Activated CD4-positive, alpha-beta T cell treated with anti-CD3 and anti-CD28 coated beads, Interleukin-2, amount 50 U/mL, for 24 hours (primary cell): ENCODE measurements at places on chromosomes 16 and 17.

- no peak for DNase-seq
Observed at GRCh38 chr16:11565665-11566064, 21.1 kb downstream of the LITAF start.

DNA sequence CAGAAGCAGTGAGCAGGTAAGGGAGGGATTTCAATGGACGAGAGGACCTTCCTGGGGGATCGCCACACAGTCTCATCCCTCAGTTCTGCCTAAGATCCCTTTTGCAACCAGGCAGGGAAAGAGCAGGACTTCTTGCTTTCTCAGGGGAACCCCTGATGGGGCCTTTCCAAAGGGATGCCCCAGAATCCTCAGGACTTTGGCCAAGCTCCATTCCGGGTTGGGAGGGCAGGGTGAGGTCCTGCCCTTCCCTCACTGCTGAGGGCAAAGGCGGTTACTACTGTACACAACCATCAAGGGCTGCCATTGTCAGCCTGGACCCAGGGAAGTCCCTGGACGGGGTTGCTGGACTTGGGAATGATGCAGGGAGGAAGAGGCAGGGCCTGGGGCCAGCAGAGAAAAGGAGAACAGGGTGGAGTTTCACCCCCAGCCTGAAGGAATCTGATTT, 9.7 kb downstream of the PRR29 start:
- DNase-seq = no peak

DNA sequence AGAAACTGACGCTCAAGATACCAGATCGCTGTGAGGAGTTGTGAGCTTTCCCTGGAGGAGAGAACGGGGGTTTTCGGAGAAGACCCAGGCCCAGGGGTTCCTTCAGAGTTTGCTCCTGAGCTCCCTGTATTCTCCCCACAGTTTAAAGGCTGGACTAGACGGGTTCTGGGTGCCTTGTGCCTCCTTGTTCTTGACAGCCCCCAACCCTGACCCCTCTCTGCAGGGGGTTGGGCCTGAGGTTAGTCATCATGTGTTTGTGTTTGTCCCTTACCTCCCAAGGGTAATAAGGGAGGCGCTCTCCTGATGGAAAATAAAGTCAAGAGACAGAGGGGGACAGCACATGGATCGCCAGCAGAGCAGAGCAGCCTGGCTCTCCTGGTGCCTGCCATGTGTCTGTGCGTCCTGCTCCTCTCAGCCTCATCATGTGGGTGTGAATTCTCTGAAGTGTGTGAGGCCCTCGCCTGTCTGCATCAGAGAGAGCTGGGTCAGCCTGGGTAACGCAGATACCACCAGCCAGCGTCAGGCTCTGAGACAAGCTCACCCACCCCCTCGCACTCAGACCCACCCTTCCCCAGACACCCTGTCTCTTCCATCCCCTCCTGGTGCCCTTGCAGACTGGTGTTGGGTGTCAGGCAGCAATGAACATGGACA, 8.7 kb downstream of the HEXIM2 start:
- DNase-seq = no peak

DNA sequence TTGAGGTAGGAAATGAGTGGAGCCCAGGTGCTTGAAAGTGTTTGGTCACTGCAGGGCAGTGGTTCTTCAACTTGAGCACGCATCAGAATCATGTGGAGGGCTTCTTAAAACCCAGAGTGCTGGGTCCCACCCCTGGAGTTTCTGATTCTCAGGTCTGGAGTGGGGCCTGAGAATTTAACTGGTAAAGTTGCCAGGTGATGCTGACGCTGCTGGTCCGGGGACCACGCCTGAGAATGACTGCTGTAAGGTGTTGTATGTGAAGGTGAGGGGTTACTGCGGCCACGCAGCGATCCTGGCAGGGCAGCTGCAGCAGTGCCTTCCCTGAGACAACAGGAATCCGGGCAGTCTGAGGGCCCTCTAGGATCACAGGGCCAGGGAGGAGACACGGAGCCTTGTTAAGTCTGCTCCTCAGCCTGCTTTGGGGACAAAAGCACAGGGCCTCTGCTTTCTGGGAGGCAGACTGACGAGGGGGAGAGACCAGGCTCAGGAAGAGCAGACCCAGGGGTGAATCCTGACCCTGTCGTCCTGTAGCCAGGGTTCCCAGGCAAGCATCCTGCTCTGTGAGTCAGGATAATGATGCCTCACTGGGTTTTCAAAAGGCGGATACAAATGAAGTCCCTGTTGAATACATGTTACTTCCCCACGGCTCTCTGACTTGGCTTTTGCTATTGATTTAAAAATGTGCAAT, 16.2 kb downstream of the CCDC42 start:
- no peak for DNase-seq

- peak; percentile 75 for DNase-seq
Observed at GRCh38 chr17:39200070-39200879, at the start of gene RPL19. RPL19 (plus strand) TSS chr17:39200283; CDS start chr17:39200345, 62 bp downstream.

DNA sequence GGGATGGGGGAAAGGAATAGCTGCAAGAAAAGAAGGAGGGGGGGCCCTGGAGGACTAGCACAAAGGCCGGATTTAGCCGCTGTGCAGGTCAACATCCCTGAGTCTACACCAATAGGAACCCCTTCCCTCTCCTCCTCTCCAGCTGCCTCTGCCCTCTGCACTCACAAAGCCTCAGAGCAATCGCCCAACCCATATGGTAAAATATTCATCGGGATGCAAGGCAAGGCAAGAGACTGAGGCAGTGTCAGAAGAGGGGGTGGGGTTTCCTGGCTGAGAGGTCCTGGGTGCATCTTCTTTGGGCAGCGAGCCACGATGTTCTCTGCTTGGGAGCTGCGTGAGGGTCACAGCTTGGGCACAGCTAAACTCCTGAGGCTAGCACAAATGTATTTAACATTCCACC, 115.5 kb upstream of the NLRP1 start:
- DNase-seq = no peak

DNA sequence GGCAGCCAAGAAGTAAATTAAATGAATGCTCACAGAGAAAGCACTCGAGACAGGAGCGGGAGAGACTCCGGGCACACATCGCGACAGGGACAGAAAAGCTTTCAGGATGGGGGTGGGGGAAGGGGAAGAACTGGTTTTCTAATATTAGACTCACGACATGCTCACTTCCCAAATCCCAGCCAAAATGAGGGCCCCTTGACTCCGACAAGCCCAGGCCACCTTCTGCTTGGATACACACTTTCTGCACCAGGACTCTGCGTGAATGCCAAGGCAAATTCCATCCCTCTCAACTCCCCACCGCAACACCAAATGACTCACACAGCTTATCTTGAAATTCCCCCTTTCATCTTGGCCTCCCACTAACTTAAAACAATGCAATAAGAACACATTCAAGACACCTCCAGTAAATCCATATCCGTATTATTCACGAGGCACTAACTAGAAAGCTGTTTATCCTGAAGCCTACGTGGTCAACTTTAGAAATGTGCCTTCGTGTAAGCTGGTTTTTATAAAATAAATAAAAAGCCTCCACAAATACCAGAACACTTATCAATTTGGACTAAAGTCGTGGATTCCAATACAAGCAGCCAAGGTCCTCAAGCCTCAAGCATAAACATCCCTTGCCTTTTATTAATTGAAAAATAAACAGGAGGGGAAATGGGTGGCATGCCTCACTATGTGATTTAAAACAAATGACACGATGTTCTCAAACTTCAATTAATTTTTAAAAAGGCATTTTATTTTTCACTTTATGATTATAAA, 46.1 kb downstream of the NXN start:
- DNase-seq = no peak

- DNase-seq = no peak
Observed at GRCh38 chr17:57735230-57735629, 9.9 kb downstream of the CCDC182 start.

- DNase-seq = no peak
Observed at GRCh38 chr16:77637940-77638339, 84.4 kb upstream of the NUDT7 start.

- DNase-seq = no peak
Observed at GRCh38 chr16:81067166-81067565, 9.9 kb downstream of the C16orf46 start.

GRCh38 chr16:14211856-14212543, 140.9 kb downstream of the MRTFB start:
- DNase-seq = no peak

GRCh38 chr17:6818938-6819337, 12.6 kb downstream of the TEKT1 start:
- no peak for DNase-seq

DNA sequence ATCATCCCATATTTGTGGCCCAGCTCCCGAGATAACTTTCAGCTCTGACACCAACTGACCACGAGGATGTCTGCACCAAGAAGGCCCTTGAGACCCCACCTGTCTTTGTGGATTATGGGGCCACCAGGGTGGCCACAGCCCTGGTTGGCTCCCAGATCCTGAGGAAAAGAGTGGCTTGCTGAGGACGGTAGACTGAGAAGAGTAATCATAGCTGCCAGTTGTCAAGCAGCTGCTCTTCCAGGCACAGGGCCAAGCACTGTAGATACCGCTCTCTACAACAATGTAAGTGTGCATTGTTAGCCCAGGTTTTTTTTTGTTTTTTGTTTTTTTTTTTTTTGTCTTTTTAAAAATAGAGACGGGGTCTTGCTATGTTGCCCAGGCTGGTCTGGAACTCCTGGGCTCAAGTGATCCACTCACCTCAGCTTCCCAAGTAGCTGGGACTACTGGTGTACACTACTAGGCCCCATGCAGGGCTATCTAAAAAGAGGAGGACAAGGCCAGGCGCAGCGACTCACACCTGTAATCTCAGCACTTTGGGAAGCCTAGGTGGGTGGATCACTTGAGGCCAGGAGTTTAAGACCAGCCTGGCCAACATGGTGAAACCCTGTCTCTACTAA, 9.6 kb downstream of the ZNF205 start:
- DNase-seq = no peak

GRCh38 chr17:54795046-54795445, 105.6 kb upstream of the TOM1L1 start:
- DNase-seq = no peak

DNA sequence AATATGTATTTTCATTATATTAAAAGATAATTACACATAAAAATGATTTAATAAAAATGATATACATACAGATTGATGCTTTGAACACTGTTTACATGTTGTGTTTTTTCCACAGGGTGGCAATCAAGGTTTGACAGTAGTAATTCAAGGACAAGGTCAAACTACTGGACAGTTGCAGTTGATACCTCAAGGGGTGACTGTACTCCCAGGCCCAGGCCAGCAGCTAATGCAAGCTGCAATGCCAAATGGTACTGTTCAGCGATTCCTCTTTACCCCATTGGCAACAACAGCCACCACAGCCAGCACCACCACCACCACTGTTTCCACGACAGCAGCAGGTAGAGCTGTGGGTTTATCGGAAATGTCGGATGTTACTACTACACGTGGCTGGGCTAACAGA, 52.2 kb downstream of the C17orf58 start:
- no peak for DNase-seq

DNA sequence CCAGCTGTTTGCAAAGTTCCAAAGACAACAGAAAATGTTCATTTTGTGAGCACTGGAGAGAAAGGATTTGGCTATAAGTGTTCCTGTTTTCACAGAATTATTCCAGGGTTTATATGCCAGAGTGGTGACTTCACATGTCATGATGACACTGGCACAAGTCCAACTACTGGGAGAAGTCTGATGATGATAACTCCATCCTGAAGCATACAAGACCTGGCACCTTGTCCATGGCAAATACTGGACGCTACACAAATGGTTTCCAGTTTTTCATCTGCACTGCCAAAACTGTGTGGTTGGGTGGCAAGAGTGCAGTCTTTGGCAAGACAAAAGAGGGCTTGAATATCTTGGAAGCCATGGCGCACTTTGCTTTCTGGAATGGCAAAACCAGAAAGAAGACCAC, 385.0 kb downstream of the CDH11 start:
- DNase-seq = no peak

GRCh38 chr17:81916234-81917001, 1.6 kb downstream of the SIRT7 start:
- no peak for DNase-seq

GRCh38 chr17:63517825-63518534, 5.2 kb upstream of the KCNH6 start:
- DNase-seq = no peak

GRCh38 chr17:80949451-80950421, 41.9 kb upstream of the CHMP6 start:
- no peak for DNase-seq

DNA sequence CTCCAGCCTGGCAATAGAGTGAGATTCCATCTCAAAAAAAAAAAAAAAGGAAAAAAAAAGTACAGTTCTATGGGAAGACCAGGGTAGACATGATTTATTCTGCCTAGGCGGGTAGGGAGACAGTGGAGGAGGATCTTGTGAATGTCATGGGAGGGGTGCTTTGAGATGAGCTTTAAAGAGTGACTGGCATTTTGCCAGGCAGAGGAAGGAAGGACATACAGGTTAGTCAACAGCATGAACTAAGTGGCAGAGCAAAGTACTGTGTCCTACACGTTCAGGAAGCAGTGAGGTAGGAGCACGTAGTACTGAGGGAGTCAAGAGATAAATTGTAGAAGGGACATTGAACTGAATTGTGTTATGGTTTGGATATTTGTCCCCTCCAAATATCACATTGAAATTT, 451.5 kb downstream of the TOX3 start:
- no peak for DNase-seq

GRCh38 chr16:88809068-88809675, 2.6 kb downstream of the APRT start:
- DNase-seq = no peak

DNA sequence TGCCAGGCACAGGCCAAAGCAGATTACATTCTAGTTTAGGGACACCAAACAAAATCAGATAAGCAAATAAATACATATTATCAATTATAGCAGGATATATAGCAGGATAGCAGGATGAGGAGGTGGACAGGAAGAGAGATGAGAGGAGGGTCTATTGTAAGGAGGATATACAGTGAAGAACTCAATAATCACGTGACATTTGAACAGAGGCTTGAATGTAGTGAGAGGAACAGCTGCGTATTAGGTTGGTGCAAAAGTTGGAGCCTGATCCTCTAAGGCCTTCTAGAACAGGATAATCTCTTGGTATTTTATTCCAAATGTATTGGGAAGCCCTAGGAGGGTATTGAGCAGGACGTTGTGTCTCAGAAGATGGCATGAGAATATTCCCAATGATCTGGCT, 136.7 kb downstream of the CYLD start:
- no peak for DNase-seq

DNA sequence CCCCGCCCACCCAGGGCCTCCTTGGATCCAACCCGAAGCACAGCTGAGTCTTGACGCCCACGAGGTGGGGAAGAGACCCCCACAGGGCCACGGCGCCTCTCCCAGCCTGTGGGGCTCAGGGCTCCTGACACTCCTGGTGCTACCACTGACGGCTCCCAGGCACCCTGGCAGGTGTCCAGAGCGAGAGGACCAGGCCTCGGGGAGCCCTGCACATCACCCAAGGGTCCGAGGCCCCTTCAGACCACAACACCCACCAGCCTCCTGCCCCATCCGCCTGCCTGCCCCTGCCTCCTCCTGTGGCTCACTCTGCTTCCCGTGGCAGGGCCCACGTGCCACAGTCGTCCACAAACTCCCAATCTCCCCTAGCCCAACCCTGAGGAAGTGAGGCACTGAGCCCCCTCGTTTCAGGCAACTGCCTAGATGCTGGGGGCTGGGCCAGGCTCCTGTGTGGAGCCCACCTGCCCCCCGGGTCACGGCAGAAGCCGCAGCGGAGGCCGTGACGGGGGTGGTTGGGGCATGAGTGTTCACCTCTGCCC, 28.3 kb upstream of the AATK start:
- no peak for DNase-seq

GRCh38 chr17:2965621-2966595, 97.5 kb downstream of the OR1D5 start:
- DNase-seq = no peak

GRCh38 chr17:73297934-73298861, 13.6 kb downstream of the CDC42EP4 start:
- DNase-seq = no peak

- DNase-seq = peak; percentile 81
Observed at GRCh38 chr16:31869511-31870201, 4.0 kb upstream of the ZNF267 start.

- DNase-seq = no peak
Observed at GRCh38 chr16:53453928-53454327, 19.7 kb downstream of the RBL2 start.
